ENCODE measurements at places on chromosomes 6 and 20. TPM values are rescaled to one million over a fixed set of nuclear protein-coding genes. Genes with fewer than 3 reads are reported as not detected.
A peak's percentile ranks its signal among the peaks of the same experiment; 100 is the strongest.

DNA sequence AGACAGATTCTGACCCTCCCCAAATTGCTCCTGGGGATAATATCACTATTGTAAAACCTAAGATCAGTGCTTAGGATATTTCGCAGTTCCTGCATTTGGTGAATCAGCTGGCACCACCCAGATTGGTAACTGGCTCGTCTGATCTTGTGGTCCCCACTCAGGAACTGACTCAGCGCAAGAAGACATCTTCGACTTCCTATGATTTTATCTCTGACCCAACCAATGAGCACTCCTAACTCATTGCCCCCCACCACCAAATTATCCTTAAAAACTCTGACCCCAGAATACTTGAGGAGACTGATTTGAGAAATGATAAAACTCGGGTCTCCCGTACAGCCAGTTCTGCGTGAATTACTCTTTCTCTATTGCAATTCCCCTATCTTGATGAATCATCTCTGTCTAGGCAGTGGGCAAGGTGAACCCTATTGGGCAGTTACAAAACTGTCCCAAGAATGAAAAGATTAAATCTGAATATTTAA lies 55.7 kb upstream of the PRND start:
- DNase-seq: no peak

DNA sequence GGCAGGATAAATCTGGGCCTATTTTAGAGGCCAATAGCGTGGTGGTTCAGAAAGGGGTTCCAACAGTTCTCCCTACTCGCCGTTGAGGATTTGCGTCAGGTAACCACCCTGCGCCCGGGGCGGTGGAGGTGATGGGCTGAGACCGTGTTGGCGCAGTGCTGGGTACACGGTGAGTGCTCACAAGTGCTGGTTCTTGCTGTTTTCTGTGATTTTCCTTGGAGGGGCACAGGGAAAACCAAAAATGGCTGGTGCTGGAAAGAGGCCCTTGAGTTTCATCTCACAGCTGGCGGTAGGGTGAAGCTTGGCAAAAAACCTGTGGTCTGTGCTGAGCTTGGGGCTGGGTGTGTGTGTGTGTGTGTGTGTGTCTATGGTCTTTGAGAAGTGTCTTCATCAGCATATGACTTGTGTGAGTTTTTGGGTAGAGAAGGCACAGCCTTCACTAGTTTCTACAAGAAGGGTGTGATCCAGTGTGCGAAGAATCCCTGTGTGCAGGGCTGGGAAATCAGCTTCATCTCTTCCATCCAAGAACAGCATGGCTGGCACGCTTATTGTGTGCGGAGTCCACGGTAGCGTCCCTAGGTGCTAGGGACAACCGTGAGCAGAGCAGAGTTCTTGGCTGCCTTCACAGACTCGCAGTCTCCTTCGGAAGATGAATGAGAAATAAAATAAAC lies 35.3 kb upstream of the SCRT2 start:
- no peak for DNase-seq

GRCh38 chr6:87738000-87738399 lies 36.0 kb upstream of the AKIRIN2 start:
- no peak for DNase-seq

Gene RHAG
- total RNA-seq: not detected

DNA sequence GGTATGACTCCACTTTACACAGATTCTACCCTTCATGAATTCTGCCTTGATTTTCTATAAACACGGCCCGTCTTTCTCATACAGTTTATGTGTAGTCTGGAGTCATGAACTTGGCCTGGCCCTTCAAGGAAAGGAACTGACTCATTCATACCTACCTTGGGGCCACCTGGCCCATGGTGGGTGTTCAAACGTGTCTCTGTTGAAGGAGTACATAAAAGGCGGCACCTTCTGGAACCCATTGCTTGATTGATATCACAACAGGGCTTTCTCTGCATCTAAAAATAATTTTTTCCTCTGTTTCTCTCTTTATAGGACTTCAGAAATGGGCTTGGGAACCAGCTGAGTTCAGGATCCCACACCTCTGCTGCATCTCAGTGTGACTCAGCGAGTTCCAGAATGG lies 363.0 kb upstream of the SOX4 start:
- no peak for DNase-seq

- DNase-seq: peak; percentile 25
Measured at GRCh38 chr6:10112871-10113549, 301.9 kb downstream of the TFAP2A start.

GRCh38 chr6:105882828-105883227 lies 203.3 kb upstream of the PRDM1 start:
- no peak for DNase-seq

Gene OSBPL2
- total RNA-seq: 45.2 TPM

GRCh38 chr6:4059115-4059777 lies 19.7 kb downstream of the FAM217A start:
- DNase-seq: no peak

DNA sequence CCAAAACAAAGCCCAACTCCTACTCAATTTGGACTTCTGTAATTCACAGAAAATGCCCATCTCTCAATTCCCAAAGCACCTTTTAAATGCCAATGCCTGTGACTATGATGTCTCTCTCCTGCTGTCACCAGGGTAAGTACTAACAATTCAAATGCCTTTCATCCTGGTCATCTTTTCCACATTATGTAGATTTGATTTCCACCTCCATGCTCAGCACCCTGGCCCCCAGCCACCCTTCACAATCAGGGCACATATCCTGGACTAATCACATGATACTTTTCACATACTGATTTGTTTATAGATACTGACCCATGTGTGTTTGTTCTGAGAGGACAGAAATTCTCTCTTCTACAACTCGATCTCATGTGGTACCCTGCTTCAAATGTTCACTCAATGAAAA lies 236.3 kb downstream of the PTPRK start:
- DNase-seq: no peak

GRCh38 chr6:169654598-169655391 lies 47.0 kb downstream of the WDR27 start:
- peak; percentile 82 for DNase-seq

Gene RSPH3
- 4.8 TPM for total RNA-seq

DNA sequence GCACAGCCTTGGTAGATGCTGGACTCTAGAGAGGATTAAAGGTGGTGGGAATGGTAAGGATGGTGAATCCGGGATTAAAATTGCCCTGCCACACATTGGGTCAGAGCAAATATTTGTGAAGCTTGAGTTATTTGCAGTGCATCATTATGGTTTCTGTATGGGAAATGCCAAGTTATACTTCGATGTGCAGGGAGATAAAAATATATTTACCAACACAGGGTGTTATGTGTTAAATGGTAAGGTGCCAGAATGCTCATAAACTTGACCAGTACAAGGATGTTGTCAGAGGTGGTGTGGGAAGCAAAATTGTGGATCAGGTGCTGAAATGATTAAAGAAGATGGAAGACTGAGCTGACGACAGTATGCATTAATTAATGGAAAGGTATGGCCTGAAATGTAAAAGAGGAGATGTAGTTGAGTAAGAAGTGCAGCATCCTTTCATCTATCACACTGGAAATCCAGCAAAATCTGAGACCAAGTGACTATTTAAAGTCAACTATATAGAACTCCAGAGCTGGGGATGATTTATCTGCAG lies 262.3 kb downstream of the ADGB start:
- no peak for DNase-seq

Gene ZSCAN16
- 1.9 TPM for total RNA-seq

DNA sequence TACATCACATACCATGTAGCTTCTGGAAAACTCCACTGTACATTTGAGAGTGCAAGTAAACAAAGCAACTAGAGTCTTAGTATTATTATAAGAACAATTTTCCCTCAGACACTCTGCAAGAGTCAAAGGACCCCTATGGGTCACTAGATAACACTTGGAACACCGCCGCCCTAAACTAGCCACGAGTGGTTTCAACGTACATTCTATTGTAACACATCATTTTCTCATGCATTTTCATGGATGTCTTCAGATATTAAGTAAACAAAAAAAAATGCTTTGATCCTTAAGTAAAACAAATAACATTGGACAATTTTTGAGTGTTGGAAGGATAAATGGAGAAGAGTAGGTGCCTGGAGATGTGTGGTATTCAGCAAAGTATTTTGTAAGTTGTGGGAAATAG lies 3.2 kb upstream of the RNF146 start:
- no peak for DNase-seq

Gene ZNF133
- total RNA-seq: 7.0 TPM

DNA sequence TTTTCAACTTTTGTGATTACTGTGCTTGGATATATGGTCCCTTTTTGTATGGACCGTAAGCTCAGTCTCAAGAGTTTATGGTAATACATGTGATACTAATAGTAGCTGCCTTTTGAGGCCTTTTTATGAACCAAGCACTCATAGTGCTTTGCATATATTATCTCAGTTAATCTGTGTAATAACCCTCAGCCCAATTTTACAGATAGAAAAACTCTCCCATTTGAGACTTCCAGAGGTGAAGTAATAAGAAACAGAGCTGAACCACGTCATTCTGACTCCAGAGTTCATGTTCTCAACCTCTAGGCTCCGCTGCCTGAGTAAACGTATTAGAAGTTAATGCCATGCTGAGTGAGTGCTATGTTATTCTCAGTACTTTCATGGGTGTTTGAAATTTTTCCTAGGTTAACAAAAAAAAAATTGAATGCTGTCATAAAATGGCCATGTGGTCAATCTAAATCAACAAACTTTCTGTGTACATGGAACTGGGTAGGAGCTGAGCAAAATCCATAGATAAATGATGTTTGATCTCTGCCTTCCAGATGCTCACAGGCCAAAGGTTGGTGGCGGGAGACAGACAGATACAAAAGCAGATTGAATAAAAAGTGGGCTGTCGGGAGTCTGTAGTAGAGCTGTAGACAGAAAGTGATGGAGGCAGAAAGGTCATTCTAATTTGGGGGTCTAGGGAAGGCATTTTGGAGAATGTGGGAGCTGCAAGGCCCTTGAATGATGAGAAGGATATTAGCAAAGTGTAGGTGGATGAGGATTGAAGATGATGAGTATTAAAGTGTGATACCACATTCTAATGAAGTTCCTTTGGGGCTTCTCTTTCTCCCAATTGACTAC lies 22.6 kb upstream of the ELOVL2 start:
- no peak for DNase-seq

Gene PAX1
- not detected for total RNA-seq

Gene KCNB1
- total RNA-seq: 0.28 TPM

DNA sequence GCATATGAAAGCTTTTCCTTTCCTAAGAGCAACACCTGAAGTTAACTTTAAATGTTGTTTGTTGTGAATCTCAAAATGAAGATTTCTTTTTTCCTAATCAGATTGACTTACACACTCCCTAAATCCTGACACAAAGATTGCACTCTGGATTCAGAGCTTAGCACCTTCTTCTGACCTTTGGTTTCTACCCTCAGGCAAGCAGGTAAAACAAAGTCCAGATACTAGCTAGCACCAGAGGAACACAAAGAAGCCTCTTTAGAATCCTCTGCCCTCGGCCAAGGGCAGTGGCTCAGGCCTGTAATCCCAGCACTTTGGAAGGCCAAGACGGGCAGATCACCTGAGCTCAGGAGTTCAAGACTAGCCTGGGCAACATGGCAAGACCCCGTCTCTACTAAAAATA lies 14.5 kb downstream of the SERAC1 start:
- no peak for DNase-seq

Gene VGLL2
- not detected for total RNA-seq

- no peak for DNase-seq
Measured at GRCh38 chr6:15513131-15513771, 149.6 kb downstream of the DTNBP1 start.

Gene CTCFL
- 0.16 TPM for total RNA-seq

DNA sequence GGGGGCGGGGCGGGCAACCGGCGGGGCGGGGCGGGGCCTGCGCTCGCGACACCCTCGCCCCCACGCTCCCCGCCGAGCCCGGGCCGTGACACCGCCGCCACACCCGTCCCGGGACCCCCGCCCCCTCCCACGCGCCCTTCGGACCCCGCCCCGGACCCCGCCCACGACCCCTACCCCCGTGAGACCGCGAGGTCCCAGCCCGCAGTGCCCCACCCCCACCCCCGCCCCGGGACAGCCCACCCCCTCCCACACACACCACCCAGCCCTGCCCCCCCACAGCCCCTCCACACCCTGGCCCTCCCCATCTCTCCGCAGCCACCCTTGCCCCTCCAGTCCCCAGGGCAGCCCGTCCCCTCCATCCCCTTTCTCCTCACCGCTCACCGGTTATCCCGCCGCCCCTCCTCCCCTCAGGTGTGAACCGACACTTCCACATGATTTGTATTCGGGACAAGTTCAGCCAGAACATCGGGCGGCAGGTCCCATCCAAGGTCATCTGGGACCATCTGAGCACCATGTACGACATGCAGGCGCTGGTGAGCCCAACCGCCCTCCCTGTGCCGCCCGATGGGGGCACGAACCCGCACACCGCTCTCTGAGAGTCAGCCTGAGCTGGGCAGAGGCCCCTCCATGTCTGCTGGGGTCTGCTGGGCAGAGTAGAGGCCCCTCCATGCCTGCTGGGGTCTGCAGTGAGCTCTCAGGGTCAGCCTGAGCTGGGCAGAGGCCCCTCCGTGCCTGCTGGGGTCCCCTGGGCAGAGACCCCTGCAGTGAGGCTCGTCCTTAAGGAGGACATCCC lies 622 bp downstream of the MRGBP start:
- DNase-seq: peak; percentile 44

GRCh38 chr20:59598625-59599310 lies 5.6 kb upstream of the PHACTR3 start:
- DNase-seq: no peak

Gene DEFB132
- total RNA-seq: not detected

- no peak for DNase-seq
Measured at GRCh38 chr6:13847326-13848050, 33.1 kb upstream of the MCUR1 start.

Gene JPH2
- 0.37 TPM for total RNA-seq

Gene SLC17A1
- not detected for total RNA-seq

Gene EFCAB8
- total RNA-seq: 0.12 TPM

GRCh38 chr20:23868321-23868720 lies 11.2 kb downstream of the CST5 start:
- no peak for DNase-seq

GRCh38 chr20:33165416-33166055 lies 2.4 kb upstream of the BPIFA2 start:
- no peak for DNase-seq

GRCh38 chr6:19477563-19477962 lies 359.6 kb upstream of the ID4 start:
- no peak for DNase-seq

- DNase-seq: no peak
Measured at GRCh38 chr20:47276851-47277534, 79.5 kb downstream of the ZMYND8 start.

Gene LZTS3
- 17.5 TPM for total RNA-seq

Gene SYCP2L
- total RNA-seq: 1.1 TPM

GRCh38 chr20:63846128-63846771 lies 15.0 kb upstream of the ABHD16B start:
- DNase-seq: no peak

Gene TMEM244
- total RNA-seq: not detected

GRCh38 chr6:157346373-157346772 lies 23.1 kb upstream of the TMEM242 start:
- no peak for DNase-seq

GRCh38 chr6:90466154-90466940 lies 120.5 kb downstream of the MAP3K7 start:
- DNase-seq: no peak

- DNase-seq: no peak
Measured at GRCh38 chr6:110067837-110068591, 89.9 kb downstream of the GPR6 start.

Gene NNAT
- not detected for total RNA-seq

GRCh38 chr6:53530346-53530745 lies 14.6 kb downstream of the GCLC start:
- DNase-seq: peak; percentile 51

Gene C6orf58
- total RNA-seq: 0.20 TPM

Data from pancreas (tissue), 10 donors.